ENCODE measurements at places on chromosomes 6 and 20.

- DNase-seq: no peak
Observed at GRCh38 chr20:51014797-51015722, 7.8 kb downstream of the KCNG1 start.

GRCh38 chr6:94227741-94228140 lies 808.4 kb upstream of the EPHA7 start:
- no peak for DNase-seq

GRCh38 chr6:154508573-154509375 lies 1.7 kb downstream of the CNKSR3 start:
- no peak for DNase-seq

GRCh38 chr6:110322874-110323242 lies 35.3 kb downstream of the METTL24 start:
- DNase-seq: no peak

- no peak for DNase-seq
Observed at GRCh38 chr20:62776692-62777527, 19.4 kb upstream of the MRGBP start.
